NCI-H446 treated with DMSO at 0.1 percent for 48 hours (cell line): ENCODE measurements at places on chromosomes 3 and 15.

- DNase-seq, result no peak
Measured at GRCh38 chr3:177733233-177733632, 536.0 kb upstream of the TBL1XR1 start.

DNA sequence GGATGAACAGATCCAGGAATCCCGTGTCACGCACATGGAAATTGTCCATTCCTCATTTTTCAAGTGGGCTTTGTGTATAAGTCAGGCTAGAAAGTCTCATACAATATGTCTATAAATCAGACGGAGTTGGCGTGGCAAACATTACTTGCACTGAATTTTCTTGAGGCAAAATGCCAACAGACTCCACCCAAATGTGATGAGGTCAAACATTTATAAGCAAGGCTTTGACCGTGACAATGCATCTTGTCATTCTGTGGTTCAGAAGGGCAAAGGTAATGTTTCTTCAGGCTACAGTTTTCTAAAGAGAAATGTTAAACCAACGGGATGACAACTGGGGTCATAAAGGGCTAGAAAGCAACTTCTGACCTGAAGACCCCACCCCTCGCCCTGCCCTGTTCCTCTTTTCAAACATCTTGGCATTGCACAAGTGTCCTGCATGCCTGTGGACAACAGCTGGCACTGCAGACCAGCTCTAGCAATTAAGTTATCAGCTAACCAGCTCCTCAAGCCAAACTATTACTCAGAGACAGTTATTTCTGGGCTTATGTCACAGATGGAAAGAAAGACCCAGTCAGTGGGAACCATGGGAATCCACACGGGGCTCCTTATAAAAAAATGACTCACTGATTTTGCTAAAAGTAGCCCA, 36.5 kb upstream of the SPTBN5 start:
- no peak for DNase-seq

- no peak for DNase-seq
Measured at GRCh38 chr3:159781867-159782266, 206.8 kb upstream of the IL12A start.

DNA sequence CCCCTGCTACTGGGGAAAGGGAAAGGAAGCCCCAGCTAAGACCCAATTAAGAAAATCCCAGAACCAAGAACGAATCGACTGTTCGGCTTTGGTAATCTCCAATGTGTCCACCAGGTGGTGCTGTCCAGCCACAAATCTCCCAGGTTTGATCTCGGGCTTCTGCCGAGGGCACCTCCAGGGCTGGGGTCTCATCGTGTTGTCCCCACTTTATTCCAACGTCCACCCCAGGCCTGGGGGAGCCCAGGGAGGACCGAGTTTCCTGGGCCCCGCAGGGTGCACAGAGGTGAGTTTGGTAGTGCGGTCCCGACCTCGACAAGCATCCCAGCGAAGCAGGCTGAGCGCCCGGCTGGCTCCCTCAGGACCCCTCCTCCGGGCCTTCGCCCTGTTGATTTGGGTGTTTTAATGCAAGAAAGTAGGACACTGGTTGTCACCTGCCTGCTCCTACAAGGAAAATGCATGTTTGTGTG, 185.1 kb downstream of the GOLGA6L6 start:
- no peak for DNase-seq

DNA sequence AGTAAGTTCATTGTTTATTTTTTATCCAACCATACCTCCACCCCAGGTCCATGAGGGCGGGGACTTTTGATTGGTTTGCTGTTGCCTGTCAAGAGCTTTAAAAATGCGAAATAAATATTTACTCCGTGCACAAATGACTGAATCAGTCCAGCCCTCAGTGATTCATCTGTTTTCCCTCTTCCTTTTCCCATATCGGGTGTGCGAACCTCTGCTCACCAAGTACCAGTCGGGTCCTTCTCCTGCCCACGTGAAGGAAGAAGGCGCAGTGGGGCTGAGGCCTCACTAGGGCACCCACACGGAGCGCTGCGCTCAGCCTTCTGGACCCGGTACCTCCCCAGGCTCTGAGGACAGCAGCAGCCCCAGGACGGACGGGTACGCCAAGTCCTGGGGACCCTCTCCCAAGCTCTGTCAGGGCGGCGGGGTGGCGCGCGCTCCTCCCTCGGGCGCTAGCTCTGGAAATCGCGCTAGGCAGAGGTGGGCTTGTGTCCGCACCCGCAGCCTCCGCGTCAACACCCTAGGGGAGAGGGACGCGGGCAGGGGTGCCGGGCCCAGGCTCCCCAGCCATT, 70.5 kb upstream of the EPHB3 start:
- no peak for DNase-seq

GRCh38 chr3:20080956-20081554, 40.8 kb downstream of the KAT2B start:
- DNase-seq, result peak; percentile 22

DNA sequence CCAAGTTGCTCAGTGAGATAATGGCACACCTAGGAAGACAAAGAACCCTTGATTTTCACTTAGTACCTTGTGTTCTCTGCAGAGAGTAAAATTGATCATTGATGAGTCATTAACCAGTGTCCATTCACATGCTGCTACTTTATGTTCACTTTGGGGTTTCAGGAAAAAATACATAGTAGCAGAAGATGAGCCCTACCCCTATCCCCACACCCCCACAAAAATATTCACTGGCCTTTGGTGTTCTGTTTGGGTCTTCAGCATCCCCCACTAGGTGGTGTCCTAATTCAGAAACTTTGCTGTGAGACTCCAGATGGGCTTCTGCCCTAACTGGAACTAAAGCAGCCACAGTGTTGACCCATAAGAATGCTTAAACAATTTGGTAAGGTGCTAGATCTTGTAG, 178.8 kb downstream of the KLHL25 start:
- no peak for DNase-seq

- DNase-seq, result no peak
Measured at GRCh38 chr3:179526989-179527391, 35.7 kb upstream of the ACTL6A start.

DNA sequence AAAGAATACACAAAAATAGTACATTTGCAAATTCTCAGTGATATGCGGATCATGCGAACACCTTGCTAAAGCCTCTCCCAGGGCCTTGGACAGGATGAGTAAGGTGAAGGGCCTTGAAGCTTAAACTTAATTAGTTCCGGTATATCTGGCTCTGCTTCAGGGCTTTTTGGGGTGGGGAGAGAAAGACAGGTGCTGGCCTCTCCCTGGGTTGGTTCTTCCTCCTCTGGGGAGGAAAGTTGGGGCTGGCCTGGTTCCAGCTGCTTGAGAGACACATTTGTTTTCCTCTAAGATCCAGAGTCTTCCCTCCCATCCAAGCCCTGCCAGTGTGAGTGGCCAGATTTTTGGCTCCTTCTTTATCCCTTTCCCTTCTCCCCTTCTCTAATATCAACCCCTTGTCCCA, 64.7 kb upstream of the EPHB3 start:
- DNase-seq, result no peak

GRCh38 chr3:72160351-72160750, 375.4 kb upstream of the PROK2 start:
- no peak for DNase-seq

DNA sequence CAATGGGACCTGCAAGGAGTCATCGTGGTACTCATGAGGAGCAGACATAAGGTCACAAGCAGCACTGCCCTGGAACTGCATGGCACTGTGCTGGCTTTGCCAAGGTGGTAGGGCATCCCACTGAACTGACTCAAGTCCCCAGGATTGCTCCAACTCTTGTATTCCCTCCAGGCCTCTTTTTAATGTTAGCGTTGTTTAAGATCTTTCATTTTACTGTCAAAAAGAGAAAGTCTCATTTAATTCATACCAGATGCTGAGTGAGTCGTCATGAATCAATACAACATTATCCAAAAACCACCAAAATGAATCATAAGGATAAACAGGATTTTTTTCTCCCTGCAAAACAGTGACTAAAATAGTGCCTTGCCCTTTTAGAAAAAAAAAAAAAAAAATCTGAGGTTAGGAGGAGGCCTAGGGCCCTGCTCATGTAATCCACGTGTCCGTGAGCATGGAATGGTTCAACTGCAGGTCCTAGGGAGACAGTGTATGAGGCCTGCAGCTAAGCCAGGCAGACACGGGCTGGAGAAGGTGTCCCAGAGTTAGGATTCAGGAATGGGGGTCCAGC, 36.7 kb upstream of the BLM start:
- DNase-seq, result no peak
